Fibroblast of the conjunctiva (primary cell): ENCODE measurements at places on chromosomes 7 and 10.

- no peak for DNase-seq
Measured at GRCh38 chr7:16136896-16137295, 284.4 kb downstream of the CRPPA start.

DNA sequence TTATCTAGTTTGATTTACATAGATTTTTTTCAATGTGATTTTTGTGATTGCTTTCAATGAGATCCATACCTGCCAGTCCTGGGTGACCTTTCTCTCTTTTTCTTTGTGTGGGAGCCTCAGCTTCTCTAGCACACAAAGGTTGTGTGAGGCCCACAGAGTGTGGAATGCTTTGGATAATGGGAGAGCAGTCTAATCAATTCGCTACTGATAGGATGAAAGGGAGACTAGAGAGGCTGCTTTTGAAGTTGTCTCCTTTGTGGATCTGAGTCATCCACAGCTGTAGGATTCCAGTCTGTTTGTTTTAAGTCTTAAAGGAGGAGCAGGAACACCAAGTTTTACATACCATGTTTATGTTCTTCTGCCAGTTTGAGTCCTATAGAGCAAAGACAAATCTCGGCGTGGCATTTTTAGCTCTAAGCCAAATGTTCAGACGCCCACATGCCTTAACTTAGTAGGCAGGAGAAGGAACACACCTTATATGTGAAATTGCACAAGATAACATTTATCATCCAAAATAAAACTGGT, 330.0 kb downstream of the ARL4A start:
- no peak for DNase-seq

DNA sequence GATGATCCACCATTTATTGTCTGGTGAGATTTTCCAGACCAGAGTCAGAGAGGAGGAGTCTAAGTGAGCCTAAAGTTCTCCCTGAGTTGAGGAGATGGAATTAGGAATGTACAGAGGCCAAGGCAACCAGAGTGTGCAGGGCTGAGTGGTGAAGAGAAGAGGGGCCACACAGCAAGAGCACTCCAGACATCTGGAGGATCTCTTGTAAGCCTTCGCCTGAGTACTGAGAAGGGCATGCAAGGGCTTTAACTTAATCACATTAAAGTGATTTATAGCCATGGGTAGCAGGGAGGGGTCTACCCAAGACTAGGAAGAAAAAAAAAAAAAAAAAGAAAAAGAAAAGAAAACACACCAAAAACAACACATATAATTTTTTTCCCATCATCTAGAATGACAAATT, 1190.4 kb downstream of the GATA3 start:
- no peak for DNase-seq

GRCh38 chr7:85177316-85177715, 9.5 kb downstream of the SEMA3D start:
- DNase-seq, result no peak

- no peak for DNase-seq
Measured at GRCh38 chr10:86849181-86849894, 92.9 kb downstream of the BMPR1A start.

GRCh38 chr7:118575393-118575948, 351.0 kb downstream of the ANKRD7 start:
- no peak for DNase-seq

DNA sequence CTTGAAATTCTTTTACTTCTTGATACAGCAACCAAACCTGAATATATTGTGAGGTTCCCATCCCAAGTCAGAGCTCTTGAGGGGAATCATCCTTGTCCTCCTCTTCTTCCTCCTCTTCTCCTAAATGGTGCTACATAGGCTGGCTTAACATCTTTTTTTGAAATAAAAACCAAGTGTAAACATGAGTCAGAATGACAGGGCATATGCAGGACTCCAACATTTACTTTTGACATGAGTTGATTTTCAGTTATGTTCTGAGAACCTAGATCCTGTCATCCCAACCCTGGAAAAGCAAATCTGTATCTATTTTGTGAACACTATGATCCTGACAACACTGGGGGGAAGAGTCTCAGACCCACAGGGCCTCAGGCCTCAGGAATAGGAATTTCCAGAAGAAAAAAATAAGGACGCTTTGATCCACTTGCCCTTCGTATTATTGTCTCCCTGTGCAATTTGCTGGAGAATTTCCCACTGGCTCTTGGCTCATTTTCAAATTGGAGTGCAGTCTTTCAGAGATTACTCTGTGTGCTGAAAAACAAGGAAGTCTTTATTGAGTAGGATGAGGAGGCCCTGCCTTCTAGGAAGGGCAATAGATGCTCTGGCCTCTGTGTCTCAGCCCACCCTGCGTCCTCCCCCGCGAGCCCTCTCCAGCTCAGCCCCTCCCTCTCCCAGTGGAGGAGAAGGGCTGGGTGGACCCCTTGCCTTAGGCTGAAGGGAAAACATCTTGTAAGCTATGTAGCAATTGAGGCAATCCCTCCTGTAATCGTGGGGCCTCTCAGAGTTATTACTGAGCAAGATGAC, 121.6 kb downstream of the CREB5 start:
- DNase-seq, result peak; percentile 29

- no peak for DNase-seq
Measured at GRCh38 chr10:78139341-78139740, 105.7 kb downstream of the RPS24 start.

DNA sequence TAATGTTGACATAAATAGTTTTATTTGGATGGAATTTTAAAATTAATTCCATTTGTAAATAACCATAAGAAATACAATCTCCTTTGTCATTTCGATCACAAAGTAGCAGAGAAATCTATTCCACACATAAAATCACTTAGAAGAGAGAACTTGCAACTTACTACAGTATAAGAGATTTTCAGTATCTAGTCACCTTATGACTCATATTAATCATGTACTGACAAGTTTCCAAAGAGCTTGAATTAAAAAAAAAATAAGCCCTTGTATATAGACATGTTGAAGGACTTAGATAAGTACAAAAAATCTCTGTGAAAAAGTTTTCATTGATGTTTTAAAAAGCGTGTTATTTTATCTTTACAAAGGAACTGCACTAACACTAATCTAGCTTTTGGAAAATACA, 207.1 kb upstream of the ETV1 start:
- no peak for DNase-seq

DNA sequence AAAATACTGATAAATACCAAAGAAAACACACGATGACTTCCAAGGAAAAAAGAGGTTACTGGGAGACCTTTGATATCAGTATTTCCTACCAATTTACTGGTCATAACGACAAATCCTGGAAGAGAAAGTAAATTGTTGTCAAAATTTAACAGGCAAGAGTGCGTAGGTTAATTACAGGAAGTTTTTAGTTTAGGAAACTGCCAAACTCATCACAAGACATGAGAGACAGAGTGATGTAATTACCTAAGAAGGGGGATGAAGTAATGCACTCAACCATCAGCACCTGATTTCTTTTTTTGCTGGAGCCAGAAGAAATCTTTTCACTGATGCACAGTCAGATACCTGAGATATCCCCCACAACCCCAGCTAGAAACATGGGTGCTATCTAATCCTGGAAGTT, 16.8 kb downstream of the MACC1 start:
- no peak for DNase-seq

DNA sequence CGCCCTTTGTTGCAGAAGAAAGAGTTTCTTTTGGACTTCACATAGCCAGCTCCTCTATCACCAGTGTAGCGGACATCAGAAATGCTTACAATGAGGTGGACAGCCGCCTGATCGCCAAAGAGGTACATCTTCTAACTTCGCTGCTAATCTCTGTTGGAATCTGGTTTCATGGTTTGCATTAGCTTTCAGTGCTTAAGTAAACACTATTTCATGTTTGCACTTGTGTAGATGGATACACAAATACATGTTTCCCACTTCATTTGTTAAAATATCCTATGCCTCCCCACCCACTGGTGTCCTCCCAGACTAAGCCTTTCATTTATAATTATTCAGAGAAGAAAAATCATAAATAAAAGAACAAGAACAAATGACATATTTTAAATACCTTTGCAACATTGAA, 103.9 kb downstream of the WDFY4 start:
- no peak for DNase-seq

GRCh38 chr10:71390461-71390835, 6.3 kb upstream of the CDH23 start:
- DNase-seq, result no peak
